Naive thymus-derived CD8-positive, alpha-beta T cell (primary cell): ENCODE measurements at places on chromosomes 16 and 17. TPM values are rescaled to one million over a fixed set of nuclear protein-coding genes. Genes with fewer than 3 reads are reported as not detected.

DNA sequence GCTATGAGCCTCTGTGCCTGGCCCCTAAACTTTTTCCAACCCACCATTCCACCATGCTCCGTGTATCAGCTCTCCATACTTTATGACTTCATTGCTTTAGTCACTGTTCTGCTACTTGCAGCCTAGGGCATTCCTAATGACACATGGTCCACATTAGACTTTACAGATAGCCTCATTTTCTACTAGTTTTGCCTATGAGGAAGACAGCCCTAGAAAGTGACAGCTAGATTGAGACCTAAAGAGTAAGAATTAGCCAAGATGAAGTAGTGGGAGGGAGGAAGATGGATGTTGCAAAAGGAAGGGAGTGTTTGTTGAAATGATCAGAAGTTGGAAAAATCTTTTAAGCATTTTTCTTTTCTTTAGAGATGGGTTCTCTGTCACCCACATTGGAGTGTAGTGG lies 11.0 kb downstream of the C16orf54 start:
- no peak overlapping the region for H3K4me3 ChIP-seq
- peak overlapping the region; percentile 89 for H3K27ac ChIP-seq
- no peaks in the 10 kb centered on the region for H3K27me3 ChIP-seq
- DNase-seq, result no peak
- peaks cover under 1% of the 10 kb centered on the region for H3K36me3 ChIP-seq
- H3K4me1 ChIP-seq, result peaks cover 37% of the 10 kb centered on the region

DNA sequence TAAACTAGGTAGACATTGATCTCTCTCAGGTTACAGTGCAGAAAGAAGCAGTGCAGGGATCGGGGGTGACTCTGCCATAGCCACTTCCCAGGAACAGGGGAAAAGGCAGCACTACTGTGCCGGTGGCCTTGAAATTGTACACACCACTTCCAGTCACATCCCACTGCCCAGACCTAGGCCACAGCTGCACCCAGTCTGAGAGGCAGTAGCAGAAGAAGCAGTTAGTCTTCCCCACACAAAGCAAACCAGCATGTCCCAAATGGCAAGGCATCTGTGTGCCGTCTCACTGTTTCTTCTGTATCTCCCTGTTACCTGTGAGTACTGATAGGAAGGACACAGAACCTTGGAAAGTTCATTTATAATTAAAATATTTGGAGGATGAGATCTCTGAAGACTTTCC lies 47.0 kb downstream of the TMC6 start:
- H3K4me1 ChIP-seq, result peaks cover 2% of the 10 kb centered on the region
- H3K4me3 ChIP-seq, result no peak overlapping the region
- H3K36me3 ChIP-seq, result peaks cover 17% of the 10 kb centered on the region
- no peak overlapping the region for H3K27ac ChIP-seq
- no peaks in the 10 kb centered on the region for H3K27me3 ChIP-seq
- DNase-seq, result no peak

GRCh38 chr17:19386051-19386929 lies 700 bp downstream of the MFAP4 start:
- H3K27ac ChIP-seq, result no peak overlapping the region
- peaks cover 11% of the 10 kb centered on the region for H3K4me1 ChIP-seq
- H3K27me3 ChIP-seq, result peaks cover 2% of the 10 kb centered on the region
- no peak overlapping the region for H3K4me3 ChIP-seq
- no peak for DNase-seq
- peaks cover 13% of the 10 kb centered on the region for H3K36me3 ChIP-seq

DNA sequence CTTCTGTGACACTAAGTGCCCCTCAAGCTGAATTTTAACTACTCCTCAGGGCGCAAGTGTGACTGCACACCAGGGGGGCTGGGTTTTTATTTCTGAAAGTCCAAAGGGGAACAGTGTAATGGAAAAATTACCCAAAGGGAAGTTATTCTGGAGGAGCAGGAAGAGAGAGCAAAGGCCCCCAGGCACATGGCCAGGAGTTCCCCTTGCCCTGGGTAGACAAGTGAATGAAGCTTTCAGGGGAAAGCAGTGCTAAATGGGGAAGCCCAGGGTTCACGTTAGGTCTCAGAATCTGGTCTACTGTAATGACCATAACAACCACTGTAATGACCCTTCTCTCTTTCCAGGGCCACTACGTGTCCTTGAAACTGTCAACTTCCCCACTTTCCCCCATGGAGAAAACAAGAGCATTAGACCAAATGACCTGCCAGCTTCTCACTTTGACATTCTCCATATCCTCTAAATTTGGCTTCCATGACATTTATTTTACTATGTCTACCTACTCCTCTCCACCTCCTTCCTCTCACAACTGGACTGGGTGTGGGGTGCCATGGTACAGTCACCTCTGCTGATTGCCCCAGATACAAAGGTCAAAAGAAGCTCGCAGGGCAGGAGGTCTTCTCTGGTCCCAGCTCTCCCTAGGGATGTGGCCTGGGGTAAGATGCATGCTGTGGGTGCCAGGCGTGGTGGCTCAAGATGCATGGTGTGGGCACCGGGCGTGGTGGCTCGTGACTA lies 34.1 kb upstream of the MMP2 start:
- H3K27me3 ChIP-seq, result peaks cover 6% of the 10 kb centered on the region
- no peak overlapping the region for H3K4me3 ChIP-seq
- no peaks in the 10 kb centered on the region for H3K4me1 ChIP-seq
- no peaks in the 10 kb centered on the region for H3K36me3 ChIP-seq
- no peak overlapping the region for H3K27ac ChIP-seq

DNA sequence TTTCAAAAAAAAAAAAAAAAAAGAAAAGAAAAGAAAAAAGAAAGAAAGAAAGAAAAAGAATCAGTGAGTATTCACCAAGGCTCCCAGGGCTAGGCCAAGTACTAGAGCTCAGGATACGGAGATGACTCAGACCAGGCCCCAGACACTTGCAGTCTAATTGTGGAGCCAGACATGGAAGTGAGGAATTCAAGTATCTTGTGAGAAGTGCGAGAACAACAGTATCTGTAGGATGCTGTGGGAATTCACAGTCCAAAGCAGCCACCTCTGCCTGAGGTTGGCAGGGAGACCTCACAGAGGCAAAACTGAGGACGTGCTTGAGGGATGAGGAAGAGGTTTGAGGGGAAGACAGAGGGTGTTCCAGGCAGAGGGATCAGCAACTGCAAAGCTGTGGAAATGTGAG lies 14.0 kb upstream of the ALDOA start:
- no peak for DNase-seq
- no peaks in the 10 kb centered on the region for H3K36me3 ChIP-seq
- H3K4me3 ChIP-seq, result no peak overlapping the region

DNA sequence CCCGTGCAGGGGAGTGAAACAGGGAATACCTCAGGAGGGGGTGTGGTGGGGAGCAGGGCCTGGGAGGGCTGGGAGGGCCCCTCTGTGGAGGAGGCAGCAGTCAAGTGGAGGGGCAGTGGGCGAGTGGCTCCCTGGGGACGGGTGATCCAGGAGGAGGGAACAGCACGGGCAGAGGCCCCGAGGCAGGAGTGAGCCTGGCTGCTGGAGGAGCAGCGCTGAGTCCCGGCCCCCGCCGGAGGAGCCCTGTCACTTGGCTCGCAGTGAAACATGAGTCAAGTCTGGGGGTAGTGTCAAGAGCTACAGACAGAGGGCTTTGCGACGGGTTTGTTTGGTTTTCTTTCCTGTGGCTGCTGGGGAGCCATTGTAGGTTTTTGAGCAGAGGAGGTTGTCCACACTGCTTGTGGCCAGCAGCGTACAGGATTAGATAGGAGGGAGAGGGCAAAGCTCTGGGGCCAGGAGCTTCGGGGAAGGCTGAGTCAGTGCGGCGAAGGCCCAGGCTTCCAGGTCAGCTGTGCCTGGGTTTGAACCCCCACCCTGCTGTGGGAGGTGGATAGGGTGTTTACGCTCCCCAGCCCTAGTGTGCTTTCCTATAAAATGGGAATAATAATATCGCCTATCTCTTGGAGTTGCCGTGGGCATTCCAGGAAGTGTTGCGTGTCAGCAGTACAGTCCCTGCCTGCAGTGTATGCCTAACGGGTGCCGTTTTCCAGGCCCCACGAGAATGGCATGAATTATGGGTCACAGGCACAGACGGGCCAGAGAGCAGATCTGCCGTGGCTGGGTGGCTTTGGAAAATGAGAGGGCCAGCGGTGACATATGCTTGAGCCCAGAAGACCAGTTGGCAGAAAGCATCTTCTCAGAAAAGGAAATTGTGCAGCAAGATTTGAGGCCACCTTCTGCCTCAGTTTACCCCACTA lies 115.9 kb upstream of the CIBAR2 start:
- H3K27me3 ChIP-seq, result peaks cover 12% of the 10 kb centered on the region
- no peaks in the 10 kb centered on the region for H3K36me3 ChIP-seq
- H3K4me1 ChIP-seq, result peaks cover 4% of the 10 kb centered on the region

DNA sequence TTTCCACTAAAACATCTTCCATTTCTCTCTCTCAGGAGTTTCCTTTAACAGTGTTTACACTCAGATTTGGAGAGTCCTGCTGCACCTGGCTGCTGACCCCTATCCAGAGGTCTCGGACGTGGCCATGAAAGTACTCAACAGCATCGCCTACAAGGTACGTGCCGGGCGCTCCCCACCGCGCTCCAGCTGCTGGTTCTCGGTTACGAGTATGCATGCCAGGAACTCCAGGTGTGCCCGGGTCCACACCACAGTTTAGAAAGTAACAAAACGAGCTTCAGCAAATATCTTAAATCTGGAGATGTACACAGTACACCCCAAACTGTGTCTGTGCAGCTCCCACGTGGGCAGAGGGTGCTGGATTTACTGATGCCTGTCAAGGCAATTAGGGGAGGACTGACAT lies 82.9 kb upstream of the CHMP6 start:
- no peak for DNase-seq
- H3K36me3 ChIP-seq, result peaks cover 16% of the 10 kb centered on the region
- no peak overlapping the region for H3K27ac ChIP-seq
- H3K4me1 ChIP-seq, result peaks cover 2% of the 10 kb centered on the region

DNA sequence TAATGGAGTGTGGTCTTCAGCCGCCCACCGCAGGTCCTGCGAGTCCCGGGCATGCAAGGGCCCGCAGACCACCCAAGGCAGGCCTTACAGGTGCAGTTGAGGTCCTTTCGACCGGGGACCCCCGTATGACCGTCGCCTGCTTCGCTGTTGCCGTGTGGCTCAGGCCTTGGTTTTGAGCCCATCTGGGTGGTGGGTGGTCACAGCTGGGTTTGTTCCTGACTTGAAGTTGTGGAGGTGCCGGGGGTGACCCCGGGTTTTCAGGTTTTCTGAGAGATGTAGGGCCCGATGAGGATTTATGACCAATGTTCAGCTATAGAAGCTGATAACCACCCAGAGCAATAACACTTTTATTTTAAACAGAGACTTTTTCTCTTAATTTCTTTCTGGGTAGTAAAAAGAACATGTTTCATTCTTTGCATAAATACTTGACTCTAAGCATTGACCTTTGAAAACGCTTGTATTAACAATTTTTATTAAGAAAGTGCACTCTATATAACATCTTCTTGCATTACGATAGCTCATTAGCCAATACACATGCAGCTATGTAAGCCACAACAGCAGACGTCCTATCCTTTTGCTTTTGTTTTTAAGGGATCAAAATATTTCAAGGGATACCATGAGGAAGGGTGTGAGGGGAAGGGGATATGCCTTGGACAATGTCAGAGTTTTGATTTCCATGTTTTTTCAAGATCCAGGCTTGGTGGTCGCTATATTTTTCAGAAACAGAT lies 1.9 kb downstream of the FOXL1 start:
- no peak overlapping the region for H3K4me3 ChIP-seq
- no peak for DNase-seq
- peaks cover 14% of the 10 kb centered on the region for H3K4me1 ChIP-seq
- H3K36me3 ChIP-seq, result peaks cover 2% of the 10 kb centered on the region

- H3K27me3 ChIP-seq, result no peaks in the 10 kb centered on the region
- H3K27ac ChIP-seq, result no peak overlapping the region
- DNase-seq, result no peak
- H3K4me3 ChIP-seq, result no peak overlapping the region
These were observed 55.4 kb downstream of the TMEM186 start for GRCh38 chr16:8742068-8742467.

DNA sequence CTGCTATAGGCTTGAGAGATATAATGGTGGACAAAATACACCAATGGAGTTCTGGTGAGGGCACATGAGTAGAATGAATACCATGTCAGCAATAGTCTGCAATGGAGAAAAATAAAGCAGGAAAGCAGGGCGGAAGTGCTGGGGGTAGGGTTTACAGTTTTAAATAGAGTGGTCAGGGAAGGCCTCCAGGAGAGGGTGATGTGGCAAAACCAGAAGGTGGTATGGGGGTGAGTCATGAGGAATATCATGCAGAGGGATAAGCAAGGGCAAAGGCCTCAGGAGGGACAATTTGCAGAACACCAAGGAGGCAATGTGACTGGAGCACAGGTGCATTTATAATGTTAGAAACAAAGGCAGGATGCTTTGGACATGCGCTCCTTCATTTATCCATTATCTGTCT lies 102.0 kb downstream of the ITFG1 start:
- no peak overlapping the region for H3K4me3 ChIP-seq
- no peak for DNase-seq
- H3K36me3 ChIP-seq, result peaks cover 29% of the 10 kb centered on the region
- H3K27me3 ChIP-seq, result no peaks in the 10 kb centered on the region
- H3K4me1 ChIP-seq, result no peaks in the 10 kb centered on the region

DNA sequence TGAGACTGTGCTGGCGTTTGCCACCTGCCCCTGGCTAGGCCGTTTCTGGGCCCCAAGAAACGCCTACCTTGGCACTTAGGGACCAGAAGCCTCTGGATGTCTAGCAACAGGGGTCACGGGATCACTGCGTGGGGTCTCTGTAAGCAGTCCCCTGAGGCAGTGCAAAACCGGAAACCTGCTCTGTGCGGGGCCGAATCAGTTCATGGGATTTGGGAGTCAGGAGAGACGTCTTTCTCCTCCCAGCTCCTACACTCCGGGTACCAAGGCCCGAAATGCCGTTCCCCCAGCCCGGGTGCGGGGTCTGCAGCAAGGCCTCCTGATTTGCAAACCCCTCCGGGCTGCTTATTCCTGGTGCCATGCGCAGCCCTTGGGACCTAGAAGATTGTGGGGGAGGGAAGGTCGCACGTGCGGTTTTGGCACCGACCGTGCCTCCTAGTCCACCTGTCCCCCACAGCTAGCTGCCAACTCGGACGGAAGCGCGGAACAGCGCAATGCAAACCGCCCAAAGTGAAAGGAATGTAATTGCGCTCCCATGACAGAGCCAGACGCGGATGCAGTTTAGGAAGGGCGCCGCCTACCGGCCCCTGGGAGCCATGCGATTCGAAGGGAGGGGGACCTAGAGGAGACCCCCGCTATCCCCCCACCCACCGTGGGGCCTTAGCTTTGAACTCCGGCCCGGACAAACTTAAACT lies 6.5 kb downstream of the IRX5 start:
- no peak for DNase-seq
- no peak overlapping the region for H3K4me3 ChIP-seq
- no peak overlapping the region for H3K27ac ChIP-seq
- H3K36me3 ChIP-seq, result no peaks in the 10 kb centered on the region
- peaks cover 33% of the 10 kb centered on the region for H3K4me1 ChIP-seq

The ADAMTS18 gene
- polyA plus RNA-seq, result not detected

The TSPAN10 gene
- polyA plus RNA-seq, result 4.0 TPM

The HBA2 gene
- polyA plus RNA-seq, result 8.6 TPM
